ENCODE measurements at places on chromosomes 1 and 21.

- no peak for DNase-seq
Measured at GRCh38 chr1:97101509-97101908, 379.9 kb downstream of the PTBP2 start.

- peak; percentile 46 for DNase-seq
Measured at GRCh38 chr1:30191154-30191702, 532.2 kb downstream of the MATN1 start.

- peak; percentile 36 for DNase-seq
Measured at GRCh38 chr1:145846201-145846612, 777 bp downstream of the NUDT17 start.

DNA sequence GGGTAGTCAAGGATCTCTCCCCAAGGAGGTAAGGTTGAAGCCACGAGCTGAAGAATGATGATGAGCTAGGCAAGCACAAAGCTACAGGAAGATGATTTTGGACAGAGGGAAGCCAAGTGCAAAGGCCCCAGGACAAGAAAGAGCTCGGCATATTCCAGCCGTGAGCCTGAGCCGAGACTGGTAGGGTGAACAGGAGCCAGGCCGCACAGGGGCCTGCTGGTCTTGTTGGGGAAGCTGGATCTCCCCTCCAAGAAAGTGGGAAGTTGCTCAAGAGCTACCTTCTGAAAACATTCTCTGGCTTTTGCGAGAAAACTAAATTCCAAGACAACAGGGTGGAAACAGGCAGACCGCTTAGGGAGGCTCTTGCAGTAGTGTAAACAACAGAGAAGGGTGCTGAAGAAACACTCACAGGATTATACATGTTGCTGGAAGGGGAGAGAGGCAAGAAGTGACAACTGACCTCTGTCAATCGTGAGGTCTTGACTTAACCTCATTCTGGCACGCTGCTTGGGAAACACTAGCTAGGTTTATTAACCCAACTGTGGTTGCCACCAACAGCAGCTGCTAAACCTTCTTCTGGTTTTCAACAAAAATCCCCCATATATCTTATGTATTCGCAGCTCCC, 625.2 kb downstream of the SMYD3 start:
- DNase-seq, result no peak

DNA sequence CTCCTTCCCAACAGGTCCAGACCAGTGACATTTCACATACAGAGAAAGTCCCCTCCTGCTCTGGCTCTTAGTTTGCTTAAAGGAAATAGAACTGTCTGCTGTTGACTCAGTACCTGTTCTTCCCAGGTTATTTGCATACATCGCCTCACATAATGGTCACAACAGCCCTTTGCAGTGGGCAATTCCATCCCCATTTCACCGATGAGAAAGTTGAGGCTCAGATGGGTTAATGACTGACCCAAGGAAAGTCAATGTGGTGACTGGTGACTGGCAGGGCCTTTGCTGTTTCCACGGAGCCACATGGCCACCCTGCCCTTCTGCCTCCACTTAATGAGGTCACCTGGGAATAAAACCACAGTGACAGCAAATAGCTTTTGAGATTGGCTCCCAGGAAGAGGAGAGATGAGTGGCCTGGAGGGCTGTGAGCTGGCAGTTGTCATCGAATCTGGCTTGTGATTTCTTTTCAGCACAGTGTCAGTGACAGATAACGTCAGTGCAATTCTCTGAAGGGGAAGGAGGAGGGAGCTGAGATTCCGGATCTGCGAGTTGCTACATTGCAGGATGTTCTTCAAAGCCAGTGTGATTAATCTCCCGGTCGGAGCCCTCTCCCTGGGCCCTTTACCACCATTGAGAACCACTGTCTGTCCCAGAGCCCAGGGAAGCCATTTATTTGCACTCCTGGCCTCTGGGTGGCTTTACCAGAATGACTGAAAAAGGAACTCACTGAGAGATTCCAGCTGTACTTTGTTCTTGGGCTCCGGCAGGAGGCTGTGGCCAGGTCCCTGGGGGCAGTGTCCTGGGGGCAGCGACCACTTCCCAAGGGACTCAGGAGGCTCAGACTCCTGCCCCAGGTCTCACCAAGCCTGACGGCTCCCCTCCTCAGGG, 117.2 kb downstream of the CNIH3 start:
- peak; percentile 47 for DNase-seq

DNA sequence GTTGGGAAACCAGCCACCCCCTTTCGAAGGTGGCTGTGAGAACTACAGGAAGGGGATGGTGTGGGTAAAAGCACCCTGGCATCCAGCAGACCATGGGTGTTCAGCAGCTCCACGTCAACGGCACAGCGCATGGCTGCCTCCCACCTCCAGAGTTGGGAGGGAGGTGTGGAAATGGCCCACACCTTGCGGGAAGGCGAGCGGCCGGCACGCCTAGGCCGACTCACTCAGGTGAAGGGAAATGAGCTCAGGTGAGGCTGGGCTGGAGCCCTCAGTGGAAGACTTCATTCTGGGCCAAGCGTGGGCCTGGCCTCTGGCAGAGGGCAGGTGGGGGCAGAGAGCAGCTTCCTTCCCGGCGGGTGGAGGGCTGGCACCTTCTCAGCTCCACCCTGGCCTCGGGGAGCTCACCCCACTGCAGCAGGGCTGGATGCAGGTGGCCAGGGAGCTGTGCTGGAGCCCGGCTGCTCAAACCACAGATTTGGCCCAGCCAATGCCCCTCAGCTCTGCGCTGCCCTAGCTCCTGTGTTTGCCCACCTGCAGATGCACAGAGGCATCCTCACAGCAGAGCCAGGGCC, 24.8 kb upstream of the ALDH4A1 start:
- no peak for DNase-seq

DNA sequence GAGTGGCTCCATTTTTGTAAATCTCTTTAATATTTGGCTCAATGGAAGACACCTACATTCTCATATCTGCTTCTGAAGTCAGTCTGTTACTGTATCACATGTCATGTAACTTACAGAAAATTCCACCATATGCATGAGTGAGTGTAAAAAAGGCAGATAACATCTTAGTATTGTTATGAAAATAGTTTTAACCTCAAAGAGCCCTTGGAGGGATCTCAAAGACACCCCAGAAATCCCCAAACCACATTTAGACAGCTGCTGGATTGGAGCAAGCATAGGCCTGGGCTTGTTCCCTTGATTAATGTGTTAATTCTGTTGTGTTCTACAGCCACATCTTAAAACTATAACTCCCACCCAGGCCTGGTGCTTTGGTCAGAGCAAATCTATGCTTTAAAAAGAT, 16.9 kb downstream of the MACO1 start:
- no peak for DNase-seq
